ENCODE measurements at places on chromosomes 13 and 19.
A peak's percentile ranks its signal among the peaks of the same experiment; 100 is the strongest.

DNA sequence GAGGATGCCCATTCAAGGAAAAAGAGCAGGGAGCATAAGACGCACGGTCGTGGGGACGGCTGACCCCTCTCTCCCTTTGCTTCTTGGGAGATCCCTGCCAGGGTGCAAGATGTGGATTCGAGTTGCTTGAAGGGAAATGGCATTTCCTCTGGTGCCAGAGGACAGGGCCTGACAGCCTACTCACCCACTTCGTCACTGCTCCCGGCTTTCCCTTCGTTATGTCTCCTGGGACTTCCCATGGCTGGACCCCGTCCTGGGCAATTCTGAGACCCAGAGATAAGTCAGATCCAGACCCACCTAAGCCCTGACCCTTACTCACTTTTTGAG, 1.2 kb downstream of the TBC1D17 start:
- no peak for DNase-seq

DNA sequence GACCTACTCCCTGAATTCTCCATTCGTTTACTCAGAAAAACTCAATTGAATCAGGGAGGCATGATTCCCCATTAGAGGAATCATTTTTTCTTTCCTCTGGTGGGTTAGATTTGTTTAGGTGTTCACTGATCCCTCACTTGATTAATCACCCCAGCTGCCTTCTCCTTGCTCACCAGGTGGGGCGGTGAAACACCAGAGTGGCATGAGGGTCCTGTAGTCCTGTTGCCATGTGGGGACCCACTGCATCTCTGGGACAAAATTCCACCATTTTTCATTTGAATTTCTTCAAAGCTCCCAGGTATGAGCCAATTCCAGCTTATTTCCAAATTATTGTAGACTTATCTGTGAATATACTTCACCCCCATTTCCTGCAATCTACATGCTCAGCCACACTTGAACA, 462.7 kb upstream of the ZNF507 start:
- DNase-seq, result no peak

DNA sequence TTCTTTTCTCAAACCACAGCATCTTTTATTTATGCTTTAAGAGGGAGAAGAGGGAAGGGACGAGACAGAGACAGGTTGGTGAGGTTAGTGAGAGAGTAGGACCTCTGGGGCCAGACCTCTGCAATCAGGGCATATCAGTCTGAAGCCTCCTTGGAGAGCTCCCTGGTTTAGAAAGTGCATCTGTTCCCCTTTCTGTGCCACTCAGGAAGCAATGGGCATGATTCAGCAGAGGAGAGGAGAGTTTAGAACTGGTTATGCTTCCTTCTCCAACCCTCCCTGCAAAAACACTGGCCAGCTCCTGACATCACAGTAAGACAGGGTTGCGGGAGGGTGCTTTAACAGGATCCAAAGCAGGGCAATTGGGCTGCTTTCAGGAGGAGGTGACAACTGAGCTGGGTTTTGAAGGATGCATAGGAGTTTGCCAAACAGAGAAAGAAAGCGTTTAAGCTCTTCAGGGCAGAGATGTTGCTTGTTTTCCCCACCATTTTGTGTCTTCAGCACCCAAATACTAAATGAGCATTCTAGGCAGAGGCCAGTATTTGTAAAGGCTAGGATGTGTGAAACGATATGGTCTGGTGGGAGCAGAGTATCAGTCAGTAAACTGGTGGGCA, 33.1 kb downstream of the CERS4 start:
- DNase-seq, result peak; percentile 55

- DNase-seq, result no peak
Observed at GRCh38 chr13:96900986-96901385, 93.3 kb downstream of the OXGR1 start.

GRCh38 chr13:50334115-50334778, 319.0 kb downstream of the KCNRG start:
- DNase-seq, result peak; percentile 95

GRCh38 chr13:50589139-50589538, 254.4 kb downstream of the DLEU7 start:
- DNase-seq, result no peak

GRCh38 chr13:21079761-21080592, 18.6 kb upstream of the LATS2 start:
- DNase-seq, result peak; percentile 31

GRCh38 chr19:33390101-33390907, 16.8 kb downstream of the CEBPG start:
- no peak for DNase-seq

DNA sequence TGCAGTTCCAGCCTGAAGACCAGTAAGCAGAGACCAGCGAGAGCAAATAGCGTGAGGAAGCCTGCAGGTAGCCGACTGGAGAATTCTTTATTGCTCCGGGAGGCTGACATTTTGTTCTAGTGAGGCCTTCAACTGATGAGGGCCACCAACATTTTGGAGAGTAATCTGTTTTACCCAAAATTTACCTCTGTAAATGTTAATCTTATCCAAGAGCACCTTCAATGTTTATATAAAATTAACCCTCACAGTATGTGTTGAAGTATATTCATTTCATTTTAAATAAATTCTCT, 546.4 kb upstream of the SLITRK5 start:
- DNase-seq, result no peak

DNA sequence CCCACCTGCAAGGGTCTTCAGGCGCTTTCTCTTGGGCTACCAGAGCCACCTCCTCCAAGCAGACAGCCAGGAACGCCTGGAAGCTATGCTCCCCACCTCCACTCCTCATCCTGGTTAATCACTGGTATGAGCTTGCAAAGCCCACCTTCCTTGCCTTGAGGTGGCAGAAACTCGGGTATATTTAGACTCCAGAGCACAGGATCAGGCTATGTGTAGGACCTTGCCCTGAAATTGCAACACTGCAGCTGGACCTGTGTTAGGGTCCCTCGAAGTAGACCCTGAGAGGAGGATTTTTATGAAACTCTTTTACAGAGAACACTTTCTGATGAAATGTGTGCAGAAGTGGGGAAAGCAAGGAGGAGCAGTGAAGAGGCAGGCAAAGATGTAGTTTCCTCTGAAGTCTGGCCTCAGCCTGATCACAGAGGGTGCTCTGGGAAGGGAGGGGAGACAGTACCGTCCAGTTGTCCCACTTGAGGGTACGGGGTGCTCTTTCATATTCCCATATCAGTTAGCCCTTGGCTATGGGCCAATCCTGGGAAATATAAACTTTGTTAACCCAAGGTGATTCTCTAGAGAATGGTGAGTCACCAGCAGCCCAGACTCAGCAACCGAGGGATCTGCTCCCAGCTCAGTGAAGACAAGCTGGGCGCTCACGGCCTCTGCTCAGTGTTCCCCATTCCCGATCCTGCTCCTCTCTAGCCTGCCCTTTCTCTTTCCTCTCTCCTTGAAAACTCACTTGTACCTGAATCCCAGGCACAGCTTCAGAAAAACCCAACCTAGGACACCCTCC, 157.9 kb downstream of the UQCRFS1 start:
- no peak for DNase-seq

Measured in inflammatory macrophage treated with lipopolysaccharide for 1 hour (primary cell).